ENCODE measurements at places on chromosomes 4 and X.

DNA sequence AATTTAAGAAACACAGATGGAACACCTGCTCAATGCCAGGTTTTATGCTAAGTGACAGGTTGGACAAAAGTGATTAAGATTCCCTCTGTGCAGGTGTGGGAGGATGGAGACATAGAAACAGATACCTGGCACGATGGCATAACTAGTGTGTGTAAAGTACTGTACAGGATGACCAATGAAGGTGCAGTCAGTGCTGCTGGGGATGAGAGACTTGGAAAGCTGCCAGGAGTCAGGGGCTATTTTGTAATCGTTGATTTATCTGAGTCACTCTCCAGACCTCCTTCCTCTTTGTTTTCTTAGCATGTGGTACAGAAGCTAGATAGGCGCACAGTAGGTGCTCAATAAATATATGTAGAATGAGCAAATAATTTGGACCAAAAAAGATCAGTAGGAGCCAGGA lies 58.2 kb downstream of the CWH43 start:
- DNase-seq, result no peak

- DNase-seq, result no peak
These were observed 197.0 kb downstream of the BCOR start for GRCh38 chrX:39900777-39901170.

DNA sequence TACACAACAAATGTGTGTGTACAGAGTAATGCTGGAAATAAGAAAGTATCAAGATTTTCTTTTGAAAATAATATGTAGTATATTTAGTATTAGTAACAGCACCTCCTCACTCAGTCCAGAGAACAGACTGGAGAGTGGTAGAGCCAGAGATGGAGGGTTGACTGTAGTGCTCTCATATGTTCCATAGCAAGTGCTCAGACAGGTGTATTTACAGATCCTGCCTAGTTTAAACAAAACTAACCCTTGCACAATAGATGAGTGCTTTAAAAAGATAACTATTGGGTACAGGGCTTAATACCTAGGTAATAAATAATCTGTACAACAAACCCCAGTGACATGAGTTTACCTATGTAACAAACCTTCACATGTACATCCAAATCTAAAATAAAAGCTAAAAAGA lies 381.0 kb upstream of the EMCN start:
- DNase-seq, result no peak

DNA sequence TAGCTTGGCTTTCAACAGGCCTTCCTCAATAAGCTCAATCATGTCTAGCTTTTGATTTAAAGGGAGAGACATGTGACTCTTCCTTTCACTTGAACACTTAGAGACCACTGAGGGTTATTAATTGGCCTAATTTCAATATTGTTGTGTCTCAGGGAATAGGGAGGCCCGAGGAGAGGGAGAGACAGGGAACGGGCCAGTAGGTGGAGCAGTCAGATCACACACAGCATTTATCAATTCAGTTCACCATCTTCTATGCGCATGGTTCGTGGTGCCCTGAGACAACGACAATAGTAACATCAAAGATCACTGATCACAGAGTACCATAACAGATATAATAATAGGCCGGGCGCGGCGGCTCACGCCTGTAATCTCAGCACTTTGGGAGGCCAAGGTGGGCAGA lies 17.8 kb downstream of the ZNF81 start:
- peak; percentile 34 for DNase-seq

GRCh38 chrX:51047950-51048349 lies 137.4 kb downstream of the BMP15 start:
- DNase-seq, result no peak

GRCh38 chr4:818106-818921 lies 7.6 kb downstream of the CPLX1 start:
- no peak for DNase-seq
